GF-D8 (cell line): ENCODE measurements at places on chromosomes 6 and 20.

DNA sequence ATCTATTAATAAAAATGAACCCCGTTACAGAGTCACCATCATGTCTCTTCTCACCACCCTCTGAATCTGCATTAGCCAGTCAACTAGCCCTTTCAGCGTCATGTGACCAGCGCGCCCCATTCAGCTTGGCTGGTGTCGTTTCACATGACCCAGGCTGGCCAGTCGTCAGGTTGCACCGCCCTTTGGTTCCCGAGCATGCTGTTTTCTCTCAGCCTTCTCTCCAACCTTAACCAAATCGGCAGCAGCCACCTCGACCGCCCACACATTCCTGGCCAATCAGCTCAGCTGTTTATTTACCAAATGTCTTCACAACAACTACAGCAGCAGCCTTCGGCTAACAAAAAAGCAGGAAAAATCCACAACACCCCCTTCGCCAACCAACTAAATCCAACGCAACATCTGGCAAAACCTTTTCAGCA is 5.6 kb downstream of the SRSF3 start:
- DNase-seq, result no peak

- no peak for DNase-seq
These were observed 245.6 kb downstream of the KIF16B start for GRCh38 chr20:16327606-16328005.

- no peak for DNase-seq
These were observed 144.6 kb downstream of the LRFN2 start for GRCh38 chr6:40442591-40442990.

DNA sequence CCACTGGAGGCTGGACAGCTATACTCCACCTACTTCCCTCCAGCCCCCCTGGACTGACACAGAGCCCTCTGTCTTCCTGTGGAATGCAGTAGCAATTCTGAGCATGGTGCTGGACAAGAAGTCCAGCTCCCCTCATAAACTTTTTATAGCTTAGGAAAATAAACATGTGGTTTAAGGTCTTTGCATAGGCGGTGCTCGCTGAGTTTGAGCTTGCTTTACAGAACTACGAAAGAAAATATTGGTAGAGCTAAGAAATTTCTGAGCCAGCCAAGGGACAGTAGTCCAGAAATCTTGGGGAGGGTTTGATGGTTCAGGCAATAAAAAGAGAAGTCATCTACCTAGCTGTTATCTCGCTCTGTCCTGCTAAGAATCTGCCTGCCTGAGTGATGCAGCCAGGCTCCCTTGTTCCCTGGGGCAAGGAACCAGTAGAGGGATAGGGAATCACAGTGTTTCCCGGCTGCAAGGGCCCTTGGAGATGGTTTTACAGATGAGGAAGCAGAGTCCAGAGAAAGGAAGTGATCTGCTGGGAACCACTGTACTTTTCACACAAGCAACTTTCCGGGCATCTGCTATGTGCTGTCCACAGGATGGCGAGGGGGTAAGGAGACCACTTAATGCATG is 343.4 kb downstream of the CDC5L start:
- no peak for DNase-seq

GRCh38 chr6:41707565-41708200 is 27.7 kb downstream of the TFEB start:
- peak; percentile 38 for DNase-seq

DNA sequence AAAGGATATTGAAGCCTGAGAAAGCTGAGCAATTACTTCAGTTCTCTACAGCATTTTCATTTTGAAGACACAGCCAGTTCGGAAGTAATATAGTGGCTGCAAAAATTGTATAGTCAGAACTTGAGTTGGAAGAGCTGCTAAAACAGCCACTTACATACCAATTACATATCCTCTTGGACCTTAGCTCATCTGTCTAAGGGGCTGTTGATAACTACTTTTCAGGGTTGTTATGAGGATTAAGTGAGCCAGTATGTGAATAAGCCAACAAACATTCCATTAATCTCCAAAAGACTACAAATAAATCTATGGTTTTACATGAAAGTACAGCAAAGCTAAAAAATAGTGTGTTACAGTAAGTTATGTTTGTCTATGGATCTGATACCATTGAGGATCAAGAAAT is 59.7 kb downstream of the TMEM200A start:
- DNase-seq, result no peak

GRCh38 chr20:3804781-3805180 is 8.7 kb downstream of the CDC25B start:
- no peak for DNase-seq

GRCh38 chr6:14750059-14750661 is 495.7 kb upstream of the JARID2 start:
- DNase-seq, result no peak

- DNase-seq, result no peak
These were observed 184.5 kb upstream of the PDE10A start for GRCh38 chr6:165847407-165848085.

- DNase-seq, result no peak
These were observed 1.2 kb downstream of the ZNF335 start for GRCh38 chr20:45970646-45971424.

DNA sequence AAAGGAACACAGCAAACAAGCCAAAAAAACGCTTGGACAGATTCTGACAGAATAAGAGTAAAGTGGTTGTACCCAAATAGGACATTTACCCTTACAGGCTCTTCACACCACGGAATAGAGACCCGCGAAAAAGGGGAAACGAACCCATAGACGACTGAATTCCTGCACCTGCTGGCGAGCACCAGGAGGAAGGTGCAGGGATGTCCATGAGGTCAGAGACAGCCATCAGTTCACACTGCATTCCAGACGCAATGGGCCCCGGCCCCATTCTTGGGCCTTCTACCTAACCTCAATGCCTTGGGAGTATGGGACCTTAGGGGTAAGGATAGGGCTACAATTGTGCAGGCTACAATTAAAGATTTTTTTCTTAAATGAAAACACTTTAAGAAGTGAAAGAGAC is 5.2 kb upstream of the DIDO1 start:
- DNase-seq, result no peak

GRCh38 chr6:158610319-158610968 is 34.1 kb downstream of the DYNLT1 start:
- DNase-seq, result no peak

GRCh38 chr20:47789081-47789763 is 3.9 kb upstream of the SULF2 start:
- DNase-seq, result no peak

DNA sequence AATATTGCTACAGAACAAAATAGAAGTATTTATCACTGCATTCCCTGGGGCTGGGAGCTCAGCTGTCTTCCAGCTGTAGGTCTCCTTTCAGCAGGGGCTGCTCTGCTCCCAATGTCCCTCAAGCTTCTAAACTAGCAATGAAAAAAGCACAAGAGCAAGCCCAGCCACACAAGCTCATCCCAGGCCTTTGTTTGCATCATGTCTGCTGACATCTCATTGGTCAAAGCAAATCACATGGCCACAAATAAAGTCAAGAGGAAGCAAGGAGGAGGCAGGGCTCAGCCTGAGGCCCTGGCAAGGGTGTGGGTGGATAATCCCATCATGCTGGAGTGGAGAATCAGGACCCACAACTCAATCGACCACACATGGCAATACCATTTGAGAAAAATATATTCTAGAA is 2.2 kb upstream of the BFSP1 start:
- DNase-seq, result peak; percentile 24

- peak; percentile 45 for DNase-seq
These were observed at the start of gene ATP6V1G2 for GRCh38 chr6:31546339-31546957. ATP6V1G2 (minus strand) TSS chr6:31546608; CDS start chr6:31546559, 49 bp downstream.

- no peak for DNase-seq
These were observed 55.6 kb upstream of the PROKR2 start for GRCh38 chr20:5372371-5372770.

GRCh38 chr20:51769976-51770615 is 1.9 kb upstream of the ATP9A start:
- no peak for DNase-seq

DNA sequence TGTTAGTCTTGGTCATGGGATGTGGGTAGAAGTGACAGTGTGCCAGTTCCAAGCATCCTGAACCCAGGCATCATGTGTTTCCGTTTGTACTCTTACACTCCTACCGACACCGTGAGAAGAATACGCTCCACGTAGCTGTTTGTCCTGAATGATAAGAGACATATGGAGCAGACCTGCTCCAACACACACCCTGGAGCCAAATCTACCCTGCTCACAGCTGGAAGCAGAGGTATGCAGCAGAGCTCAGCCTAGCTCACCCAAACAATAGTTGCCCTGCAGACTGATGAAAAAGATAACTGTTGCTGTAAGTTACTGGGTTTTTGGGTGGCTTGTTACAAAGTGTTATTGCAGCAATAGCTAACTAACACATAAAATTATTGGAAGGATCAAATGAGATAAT is 14.3 kb upstream of the PDSS2 start:
- no peak for DNase-seq

- no peak for DNase-seq
These were observed 10.0 kb downstream of the PXDC1 start for GRCh38 chr6:3741477-3741871.

GRCh38 chr6:148745926-148746325 is 904 bp upstream of the UST start:
- no peak for DNase-seq

GRCh38 chr6:168968228-168968627 is 285.4 kb downstream of the THBS2 start:
- no peak for DNase-seq

DNA sequence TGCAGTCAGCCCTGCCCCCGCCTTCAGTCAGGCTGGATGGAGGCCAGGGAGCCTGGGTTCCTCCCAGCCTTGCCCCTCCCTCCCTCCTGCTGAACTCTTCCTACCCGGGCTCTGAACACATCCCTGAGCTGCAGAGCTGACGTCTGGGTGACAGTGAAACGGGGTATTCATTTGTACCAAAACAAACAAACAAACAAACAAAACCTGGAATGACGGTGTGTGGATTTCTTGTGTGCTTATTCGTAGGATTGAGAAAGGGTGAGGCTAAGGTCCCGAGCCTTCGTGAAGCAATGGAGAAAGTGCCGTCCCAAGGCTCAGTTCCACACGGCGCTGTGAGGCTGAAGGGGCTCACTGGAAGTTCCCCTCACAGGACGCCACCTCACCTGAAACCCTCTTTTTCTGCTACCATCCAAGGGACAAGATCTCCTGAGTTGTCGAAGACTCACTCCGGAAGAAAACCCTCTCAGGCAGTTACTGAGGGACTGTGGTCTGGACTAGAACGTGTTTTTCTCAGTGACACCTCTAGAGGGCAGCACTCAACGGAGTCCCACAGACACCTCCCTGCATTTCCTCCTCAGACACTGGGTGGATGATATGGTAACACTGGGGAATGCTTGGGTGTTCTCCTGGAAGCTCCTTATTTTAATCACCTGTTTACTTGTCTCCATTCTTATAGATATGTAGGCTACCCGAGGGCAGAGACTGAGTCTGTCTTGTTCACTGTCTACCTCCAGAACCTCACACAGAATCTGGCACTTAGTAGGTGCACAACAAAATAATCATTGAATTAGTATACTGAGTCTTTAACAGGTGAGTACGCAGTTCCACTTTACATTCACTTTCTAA is 27.3 kb downstream of the GSTA3 start:
- peak; percentile 19 for DNase-seq

DNA sequence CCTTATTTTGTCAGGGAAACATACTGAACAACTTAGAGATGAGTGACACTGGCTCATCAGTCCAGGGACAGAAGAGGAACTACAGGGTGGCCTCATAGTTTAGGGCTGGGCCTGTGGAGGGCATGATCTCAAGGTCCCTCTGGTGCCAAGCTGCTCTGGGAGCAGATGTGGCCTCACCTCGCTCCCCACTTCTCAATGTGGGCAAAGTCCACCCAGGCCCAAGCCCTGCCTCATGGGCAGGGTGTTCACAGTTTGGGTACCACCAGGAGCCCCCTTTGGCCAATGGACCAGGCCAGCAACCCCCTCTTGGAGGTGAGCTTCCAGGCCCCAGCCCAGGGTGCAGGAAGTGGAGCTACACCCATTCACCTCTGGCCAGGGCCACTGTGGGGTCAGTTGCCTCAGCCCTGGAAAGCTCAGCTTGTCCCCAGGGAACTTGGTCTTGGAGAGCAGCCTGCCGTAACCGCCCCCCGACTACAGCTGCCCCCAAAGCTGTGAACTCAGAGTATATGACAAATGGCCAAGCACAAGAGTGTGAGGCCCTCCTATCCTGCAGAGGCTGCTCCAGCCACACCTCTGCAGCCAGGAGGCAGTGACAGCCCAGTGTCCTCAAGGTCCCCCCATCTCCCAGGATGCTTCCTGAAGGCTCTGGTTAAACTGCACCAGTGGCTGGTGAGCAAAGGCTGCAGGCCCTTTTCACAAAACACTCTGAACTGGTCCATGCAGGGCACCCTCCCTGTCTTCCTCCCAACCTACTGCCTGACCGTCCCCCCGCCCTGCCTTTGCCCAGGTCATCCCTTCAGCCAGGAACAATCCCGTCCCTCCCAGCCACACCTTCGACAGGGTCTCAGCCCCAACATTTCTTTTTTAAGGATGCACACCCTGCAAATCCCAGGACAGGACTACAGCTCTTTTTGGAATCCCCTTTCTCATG is 3.6 kb downstream of the ADISSP start:
- DNase-seq, result no peak

- no peak for DNase-seq
These were observed 11.4 kb upstream of the SOX12 start for GRCh38 chr20:313948-314347.

GRCh38 chr20:12894089-12894488 is 114.7 kb upstream of the SPTLC3 start:
- no peak for DNase-seq

DNA sequence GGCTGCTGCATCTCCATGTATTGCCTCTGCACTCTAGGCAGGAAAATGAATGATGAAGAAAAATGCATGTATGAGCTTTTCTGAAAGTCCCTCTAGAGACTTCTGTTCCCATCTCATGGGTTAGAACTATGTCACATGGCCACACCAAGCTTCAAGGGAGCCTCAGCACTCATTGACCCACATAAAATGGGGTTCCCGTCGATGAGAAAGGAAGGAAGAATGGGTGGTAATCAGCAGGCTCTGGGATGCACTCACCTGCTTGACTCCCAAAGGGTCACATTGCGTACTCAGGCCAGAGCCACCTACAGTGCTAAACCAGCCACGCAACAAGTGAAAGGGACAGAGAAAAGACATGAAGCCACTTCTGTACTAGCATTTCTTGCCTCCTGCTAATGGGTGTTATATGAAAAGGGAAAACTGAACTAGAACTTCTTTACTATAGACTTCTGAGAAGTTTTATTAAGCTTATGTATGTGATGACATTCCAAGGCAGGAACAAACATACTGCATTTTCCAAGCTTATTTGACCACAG is 95.8 kb upstream of the GCM1 start:
- DNase-seq, result no peak

- DNase-seq, result peak; percentile 54
These were observed at the start of gene ACSS1 for GRCh38 chr20:25058051-25058846. ACSS1 (minus strand) TSS chr20:25058139; CDS start chr20:25058102, 37 bp downstream.

GRCh38 chr6:157661652-157662051 is 161.4 kb upstream of the SNX9 start:
- DNase-seq, result no peak
